Naive thymus-derived CD8-positive, alpha-beta T cell (primary cell): ENCODE measurements at places on chromosomes 7 and 10. TPM values are rescaled to one million over a fixed set of nuclear protein-coding genes. Genes with fewer than 3 reads are reported as not detected.

The NEUROG3 gene
- 0.28 TPM for polyA plus RNA-seq

The ANXA8L1 gene
- polyA plus RNA-seq = not detected

The EBLN1 gene
- polyA plus RNA-seq = not detected

The NFKB2 gene
- 6.1 TPM for polyA plus RNA-seq

The CC2D2B gene
- not detected for polyA plus RNA-seq

The PCLO gene
- polyA plus RNA-seq = not detected

The OR6V1 gene
- polyA plus RNA-seq = not detected

DNA sequence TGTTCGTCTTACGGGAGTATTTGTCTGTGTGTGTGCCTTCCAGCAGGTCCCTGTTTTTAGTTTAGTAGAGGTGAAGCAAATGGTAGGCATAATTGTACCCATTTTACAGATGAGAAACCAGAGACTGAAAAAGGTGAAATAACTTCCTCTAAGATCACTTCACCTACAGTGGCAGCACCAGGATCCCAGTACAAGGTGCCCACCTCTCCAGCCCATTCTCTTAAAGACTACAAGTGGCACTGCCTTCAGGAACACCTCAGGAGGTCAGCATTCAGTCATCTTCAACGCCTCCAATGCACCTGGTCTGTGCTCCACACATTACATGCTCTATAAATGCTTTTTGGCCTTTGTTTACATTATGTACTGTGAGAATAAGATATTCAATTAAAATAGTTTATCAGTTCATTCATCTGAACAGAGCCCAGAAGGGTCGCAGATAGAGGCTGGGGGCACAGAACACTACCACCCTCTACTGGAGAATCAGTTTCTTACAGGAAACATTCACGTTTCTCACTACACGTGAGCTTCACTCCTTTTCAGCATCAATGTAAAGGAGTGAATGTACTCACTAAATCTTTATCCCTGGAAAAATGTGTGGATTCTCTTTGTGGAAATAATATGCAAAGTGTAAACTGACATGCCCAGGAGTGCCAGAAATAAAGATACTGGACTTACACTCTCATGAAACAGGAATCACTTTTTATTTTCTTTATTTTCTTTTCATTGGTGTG lies 45.5 kb upstream of the ABLIM1 start:
- no peaks in the 10 kb centered on the region for H3K4me1 ChIP-seq
- DNase-seq = no peak
- H3K4me3 ChIP-seq = no peak overlapping the region
- no peaks in the 10 kb centered on the region for H3K27me3 ChIP-seq
- no peaks in the 10 kb centered on the region for H3K36me3 ChIP-seq

DNA sequence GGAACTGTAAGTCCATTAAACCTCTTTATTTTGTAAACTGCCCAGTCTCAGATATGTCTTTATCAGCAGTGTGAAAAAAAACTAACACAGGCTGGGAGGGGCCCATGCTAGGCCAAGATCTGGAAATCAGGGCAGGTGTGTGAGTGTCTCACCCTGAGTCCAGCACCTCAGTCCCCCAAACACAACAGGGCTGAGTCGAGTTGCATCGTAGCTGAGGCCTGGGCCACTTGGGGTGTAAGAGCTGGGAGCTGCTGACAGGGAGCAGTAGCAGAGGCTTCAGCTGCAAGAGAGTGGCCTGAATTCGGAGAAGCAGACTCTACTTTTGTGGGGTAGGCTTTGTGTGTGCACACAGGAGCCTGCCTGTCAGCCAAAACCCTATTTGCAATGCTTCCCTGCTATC lies 553.1 kb downstream of the PTPRN2 start:
- H3K27ac ChIP-seq = no peak overlapping the region
- no peak overlapping the region for H3K4me3 ChIP-seq
- peaks cover 23% of the 10 kb centered on the region for H3K36me3 ChIP-seq
- H3K27me3 ChIP-seq = peaks cover 2% of the 10 kb centered on the region
- DNase-seq = no peak

- no peak for DNase-seq
- peak overlapping the region; percentile 88 for H3K4me3 ChIP-seq
- peak overlapping the region; percentile 43 for H3K27ac ChIP-seq
- H3K27me3 ChIP-seq = no peaks in the 10 kb centered on the region
Measured at GRCh38 chr10:133276100-133276434, 601 bp downstream of the ADAM8 start.

DNA sequence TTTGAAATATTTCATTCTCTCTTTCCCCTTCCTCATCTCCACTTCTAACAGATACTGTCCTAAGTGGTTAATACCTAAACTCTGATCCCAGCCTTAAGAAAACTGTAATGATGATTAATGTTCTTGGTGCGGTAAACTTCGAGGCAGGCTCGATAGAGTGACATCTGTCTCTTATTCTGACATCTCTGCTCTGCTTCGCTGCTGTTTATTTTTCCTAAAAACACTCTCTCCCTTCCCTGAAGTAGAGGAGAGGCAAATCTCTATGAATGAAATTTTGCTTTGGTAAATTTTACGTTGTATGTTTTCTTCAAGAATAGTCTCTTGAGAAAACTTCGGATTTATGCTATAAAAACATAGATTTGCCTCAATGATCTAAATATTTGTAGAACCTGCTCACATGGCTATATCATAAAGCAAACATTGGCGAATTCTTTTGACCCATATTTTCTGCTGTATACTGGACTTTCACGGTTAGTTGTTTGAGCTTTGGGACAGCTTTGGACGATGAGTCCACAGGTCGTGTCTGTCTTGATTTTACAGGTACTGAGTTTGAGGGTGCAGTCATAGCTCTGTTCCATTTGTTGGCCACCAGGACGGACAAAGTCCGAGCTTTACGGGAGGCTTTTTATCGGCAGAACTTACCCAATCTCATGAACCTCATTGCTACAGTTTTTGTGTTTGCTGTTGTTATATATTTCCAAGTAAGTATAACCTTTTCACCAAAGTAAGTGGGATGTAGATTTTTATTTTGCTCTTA lies 27.1 kb downstream of the SEC61A2 start:
- H3K4me3 ChIP-seq = no peak overlapping the region
- H3K4me1 ChIP-seq = peaks cover 2% of the 10 kb centered on the region
- no peak overlapping the region for H3K27ac ChIP-seq
- peaks cover 76% of the 10 kb centered on the region for H3K36me3 ChIP-seq
- no peak for DNase-seq

GRCh38 chr10:56623064-56623463 lies 262.0 kb upstream of the ZWINT start:
- no peak overlapping the region for H3K4me3 ChIP-seq
- H3K36me3 ChIP-seq = no peaks in the 10 kb centered on the region
- H3K27ac ChIP-seq = no peak overlapping the region
- no peak for DNase-seq
- H3K27me3 ChIP-seq = no peaks in the 10 kb centered on the region
- H3K4me1 ChIP-seq = no peaks in the 10 kb centered on the region

GRCh38 chr10:4033341-4033896 lies 248.4 kb upstream of the KLF6 start:
- DNase-seq = no peak
- no peak overlapping the region for H3K27ac ChIP-seq
- H3K36me3 ChIP-seq = no peaks in the 10 kb centered on the region
- H3K4me1 ChIP-seq = peaks cover 28% of the 10 kb centered on the region
- no peak overlapping the region for H3K4me3 ChIP-seq

- no peaks in the 10 kb centered on the region for H3K36me3 ChIP-seq
- H3K27me3 ChIP-seq = no peaks in the 10 kb centered on the region
- H3K4me3 ChIP-seq = no peak overlapping the region
- DNase-seq = no peak
Measured at GRCh38 chr7:157830331-157830730, 493.5 kb downstream of the DNAJB6 start.

DNA sequence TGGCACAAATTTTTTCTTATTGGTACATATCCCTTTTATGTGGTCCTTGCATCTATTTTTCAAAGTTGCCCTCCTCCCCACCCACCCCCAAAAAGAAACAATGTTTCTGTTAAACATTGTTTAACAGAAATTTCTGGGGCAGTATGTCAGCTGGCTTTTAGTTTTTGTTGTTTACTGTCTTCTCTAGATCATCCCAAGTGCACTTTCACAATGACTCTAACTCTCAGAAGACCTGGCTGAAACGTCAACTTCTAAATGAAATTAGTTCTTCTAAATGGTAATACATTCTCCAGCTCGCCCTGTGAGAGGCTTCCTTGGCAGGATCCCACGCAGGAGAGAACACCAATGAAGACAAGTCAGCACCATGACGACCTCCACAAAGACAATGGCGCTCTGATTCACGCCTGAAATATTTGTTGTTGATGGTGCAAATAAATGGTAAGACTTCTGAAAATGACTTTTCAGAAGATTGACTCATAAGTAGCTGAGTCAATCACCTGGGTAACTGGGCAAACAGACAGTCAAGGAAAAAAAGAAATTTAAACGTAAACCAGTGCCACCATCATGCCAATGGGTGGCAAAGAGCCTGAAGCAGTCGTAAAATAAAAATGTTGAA lies 293.7 kb downstream of the FZD1 start:
- no peaks in the 10 kb centered on the region for H3K27me3 ChIP-seq
- no peak overlapping the region for H3K4me3 ChIP-seq
- H3K4me1 ChIP-seq = no peaks in the 10 kb centered on the region
- no peaks in the 10 kb centered on the region for H3K36me3 ChIP-seq

- no peaks in the 10 kb centered on the region for H3K4me1 ChIP-seq
- no peak overlapping the region for H3K27ac ChIP-seq
- peaks cover 8% of the 10 kb centered on the region for H3K27me3 ChIP-seq
- no peak for DNase-seq
Measured at GRCh38 chr7:155862123-155862892, 50.0 kb upstream of the SHH start.

GRCh38 chr7:26279405-26279804 lies 12.3 kb upstream of the SNX10 start:
- no peaks in the 10 kb centered on the region for H3K36me3 ChIP-seq
- H3K27ac ChIP-seq = no peak overlapping the region
- DNase-seq = no peak
- H3K27me3 ChIP-seq = no peaks in the 10 kb centered on the region
- peaks cover 10% of the 10 kb centered on the region for H3K4me1 ChIP-seq

GRCh38 chr7:27156916-27157701 lies 634 bp upstream of the HOXA7 start:
- H3K4me1 ChIP-seq = peaks cover 14% of the 10 kb centered on the region
- no peak overlapping the region for H3K27ac ChIP-seq
- H3K4me3 ChIP-seq = no peak overlapping the region
- H3K36me3 ChIP-seq = peaks cover 3% of the 10 kb centered on the region
- peak; percentile 36 for DNase-seq

GRCh38 chr10:59606551-59606961 lies 103.1 kb downstream of the SLC16A9 start:
- no peak overlapping the region for H3K27ac ChIP-seq
- no peaks in the 10 kb centered on the region for H3K4me1 ChIP-seq
- H3K4me3 ChIP-seq = no peak overlapping the region
- no peak for DNase-seq

- no peak for DNase-seq
- H3K36me3 ChIP-seq = peaks cover 1% of the 10 kb centered on the region
- H3K4me3 ChIP-seq = no peak overlapping the region
- H3K4me1 ChIP-seq = peaks cover 41% of the 10 kb centered on the region
- H3K27me3 ChIP-seq = no peaks in the 10 kb centered on the region
- H3K27ac ChIP-seq = peak overlapping the region; percentile 42
Measured at GRCh38 chr7:77830649-77831355, 32.2 kb downstream of the PHTF2 start.

DNA sequence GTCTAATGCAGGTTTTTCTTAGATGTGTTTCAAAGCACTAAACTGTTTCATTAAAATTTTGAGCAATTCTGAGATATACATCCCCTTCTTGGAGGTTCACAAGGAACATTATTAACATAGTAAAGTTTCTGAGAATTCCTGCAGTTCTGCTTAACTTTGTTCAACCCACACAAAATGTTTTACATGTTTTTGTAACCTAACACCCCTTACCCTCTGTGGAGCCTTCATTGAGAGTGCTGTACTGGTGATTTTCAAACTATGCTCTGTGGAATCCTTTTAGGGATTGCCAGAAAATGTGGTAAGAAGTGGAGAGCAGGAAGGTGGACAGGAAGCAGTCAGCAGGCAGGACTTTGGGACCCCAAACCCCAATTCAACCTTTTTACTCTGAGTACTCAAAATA lies 53.6 kb upstream of the ABCB5 start:
- H3K27me3 ChIP-seq = no peaks in the 10 kb centered on the region
- H3K36me3 ChIP-seq = no peaks in the 10 kb centered on the region

GRCh38 chr10:133186416-133187090 lies 26.5 kb downstream of the KNDC1 start:
- no peak overlapping the region for H3K27ac ChIP-seq
- no peaks in the 10 kb centered on the region for H3K4me1 ChIP-seq
- DNase-seq = no peak
- H3K27me3 ChIP-seq = no peaks in the 10 kb centered on the region

DNA sequence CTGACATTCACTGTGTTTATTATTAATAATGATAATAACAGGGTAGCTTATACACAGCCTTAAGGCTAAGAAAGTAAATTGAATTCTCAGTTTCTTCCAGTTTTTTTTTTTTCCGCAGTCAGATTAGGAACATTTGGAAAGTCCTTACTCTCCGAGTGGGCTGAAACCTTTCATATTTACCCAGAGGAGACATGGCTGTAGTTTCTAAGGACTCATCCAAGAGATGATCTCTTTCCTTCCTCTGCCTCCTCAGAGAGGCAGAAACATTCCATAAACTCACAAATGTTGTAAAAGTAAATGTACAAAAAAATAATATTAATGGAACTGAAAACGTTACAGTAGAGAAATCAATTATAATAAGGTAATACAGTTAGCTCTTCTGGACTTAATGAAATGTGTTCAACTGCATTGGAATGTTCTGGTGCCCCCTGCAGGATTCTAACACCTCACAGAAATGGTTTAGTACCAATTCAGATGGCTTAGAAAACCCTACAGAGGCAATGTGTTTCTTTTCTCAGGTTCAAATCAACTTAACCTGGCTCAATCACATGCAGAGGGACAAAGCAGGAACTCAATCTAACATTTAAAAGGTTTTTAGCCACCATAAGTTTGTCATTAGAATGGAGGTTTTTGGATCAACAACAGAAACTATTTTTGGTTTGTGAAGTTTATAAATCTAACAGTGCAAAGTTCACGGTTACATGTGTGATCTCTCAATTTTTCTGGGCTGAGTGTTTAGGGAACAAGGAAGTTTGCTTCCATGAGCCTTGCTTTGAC lies 71.7 kb downstream of the ICA1 start:
- no peak overlapping the region for H3K4me3 ChIP-seq
- peaks cover 10% of the 10 kb centered on the region for H3K4me1 ChIP-seq
- no peaks in the 10 kb centered on the region for H3K36me3 ChIP-seq
- no peak overlapping the region for H3K27ac ChIP-seq
- no peaks in the 10 kb centered on the region for H3K27me3 ChIP-seq
- peak; percentile 69 for DNase-seq

DNA sequence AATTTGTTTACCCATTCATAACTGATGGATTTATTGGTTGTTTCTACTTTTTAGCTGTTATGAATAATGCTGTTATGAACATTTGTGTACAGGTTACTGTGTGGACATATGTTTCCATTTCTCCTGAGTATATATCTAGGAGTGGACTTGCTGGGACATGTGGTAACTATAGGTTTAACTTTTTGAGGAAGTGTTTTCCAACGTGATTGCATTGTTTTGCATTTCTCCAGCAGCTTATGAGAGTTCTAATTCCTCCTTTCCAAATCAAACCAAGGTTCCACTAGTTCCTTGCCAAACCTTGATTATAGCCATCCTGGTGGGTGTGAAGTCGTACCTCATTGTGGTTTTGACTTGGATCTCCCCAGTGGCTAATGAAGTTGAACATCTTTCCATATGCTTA lies 2.6 kb upstream of the PRF1 start:
- H3K27ac ChIP-seq = no peak overlapping the region
- DNase-seq = no peak
- H3K36me3 ChIP-seq = peaks cover 1% of the 10 kb centered on the region
- no peaks in the 10 kb centered on the region for H3K27me3 ChIP-seq
- no peak overlapping the region for H3K4me3 ChIP-seq

- H3K27ac ChIP-seq = no peak overlapping the region
- no peaks in the 10 kb centered on the region for H3K27me3 ChIP-seq
- no peak overlapping the region for H3K4me3 ChIP-seq
- H3K36me3 ChIP-seq = no peaks in the 10 kb centered on the region
- peaks cover 7% of the 10 kb centered on the region for H3K4me1 ChIP-seq
- DNase-seq = no peak
Measured at GRCh38 chr7:88396948-88397322, 90.2 kb upstream of the STEAP4 start.
